ENCODE measurements at places on chromosomes 6 and 20. TPM values are rescaled to one million over a fixed set of nuclear protein-coding genes. Genes with fewer than 3 reads are reported as not detected.

DNA sequence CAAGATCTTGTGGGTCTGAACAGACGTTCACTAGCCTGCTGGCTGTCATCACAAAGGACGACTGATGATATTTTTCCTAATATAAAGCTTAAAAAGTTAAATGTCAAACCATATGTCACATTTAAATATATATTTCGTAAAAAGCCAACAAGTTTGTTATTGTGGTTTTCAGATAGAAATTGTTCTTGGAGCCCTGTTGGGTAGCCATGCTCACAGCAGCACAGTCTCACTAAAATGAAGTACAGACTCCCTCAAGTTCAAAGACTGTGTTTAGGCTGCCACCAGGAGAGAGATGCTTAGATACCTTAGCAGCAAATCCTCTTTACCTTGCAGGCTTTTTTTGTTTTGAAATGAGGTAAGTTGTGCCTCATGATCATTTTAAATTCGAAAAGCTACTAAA, 17.8 kb downstream of the EEF1E1 start:
- no peak overlapping the region for H3K4me3 ChIP-seq
- DNase-seq, result no peak
- H3K27ac ChIP-seq, result no peak overlapping the region
- no peaks in the 10 kb centered on the region for H3K36me3 ChIP-seq
- no peaks in the 10 kb centered on the region for H3K27me3 ChIP-seq

DNA sequence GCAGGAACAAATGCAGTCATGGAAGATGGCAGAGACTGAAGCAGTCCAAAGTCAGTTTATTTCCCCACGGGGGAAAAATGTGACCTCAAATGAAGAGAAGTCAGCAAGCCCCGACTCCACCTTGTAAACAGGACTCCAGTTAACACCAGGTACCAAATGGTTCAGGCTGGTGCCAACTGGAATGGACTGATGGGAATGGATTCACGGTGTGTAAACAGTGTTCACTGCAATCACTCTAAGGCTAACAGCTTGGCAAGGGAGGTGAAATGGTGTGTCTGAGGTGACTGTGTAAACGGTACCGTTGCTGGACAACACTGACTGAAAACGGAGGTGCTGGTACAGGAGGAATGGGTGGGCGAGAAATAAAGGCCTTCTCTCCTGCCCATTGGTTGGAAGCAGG, 12.0 kb downstream of the PLAGL2 start:
- H3K4me3 ChIP-seq, result no peak overlapping the region
- no peak overlapping the region for H3K27ac ChIP-seq
- H3K36me3 ChIP-seq, result no peaks in the 10 kb centered on the region
- peaks cover 3% of the 10 kb centered on the region for H3K4me1 ChIP-seq
- H3K27me3 ChIP-seq, result no peaks in the 10 kb centered on the region
- DNase-seq, result no peak

DNA sequence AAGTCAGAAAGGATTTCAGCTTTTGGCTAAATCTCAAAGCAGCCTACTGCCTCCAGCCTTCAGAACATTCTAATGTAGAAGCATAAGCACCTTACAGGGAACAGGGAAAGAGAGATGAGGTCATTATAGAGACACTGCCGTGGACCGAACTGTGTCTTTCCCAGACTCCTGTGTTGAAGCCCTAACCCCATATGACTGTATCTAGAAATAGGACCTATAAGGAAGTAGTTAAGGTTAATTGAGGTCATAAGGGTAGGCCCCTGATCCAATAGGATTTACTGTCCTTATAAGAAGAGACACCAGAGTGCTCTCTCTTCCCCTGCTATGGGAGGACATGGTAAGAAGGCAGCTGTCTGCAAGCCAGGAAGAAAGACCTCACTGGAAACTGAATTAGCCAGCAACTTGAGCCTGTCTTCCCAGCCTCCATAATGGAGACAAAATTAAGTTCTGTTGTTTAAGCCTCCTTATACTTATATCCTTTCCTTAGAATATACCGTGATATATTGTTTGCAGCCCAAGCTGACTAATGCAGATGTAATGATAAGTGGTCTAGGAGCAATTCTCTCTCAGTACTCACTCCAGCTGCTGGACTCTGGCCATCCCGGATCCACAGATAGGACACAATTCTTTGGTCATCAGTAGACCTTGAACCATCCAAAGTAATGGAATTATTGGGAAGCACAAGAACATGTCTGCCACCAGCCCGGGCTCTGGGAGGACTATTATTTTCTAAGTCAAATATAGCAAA, 71.4 kb downstream of the ALDH5A1 start:
- no peak overlapping the region for H3K4me3 ChIP-seq
- no peak overlapping the region for H3K27ac ChIP-seq
- H3K36me3 ChIP-seq, result no peaks in the 10 kb centered on the region
- DNase-seq, result no peak
- H3K4me1 ChIP-seq, result no peaks in the 10 kb centered on the region
- no peaks in the 10 kb centered on the region for H3K27me3 ChIP-seq

GRCh38 chr6:137927777-137928218, 60.7 kb downstream of the TNFAIP3 start:
- no peak for DNase-seq
- H3K36me3 ChIP-seq, result no peaks in the 10 kb centered on the region
- H3K27me3 ChIP-seq, result no peaks in the 10 kb centered on the region
- no peak overlapping the region for H3K4me3 ChIP-seq

The SLC22A3 gene
- total RNA-seq, result 22.3 TPM

DNA sequence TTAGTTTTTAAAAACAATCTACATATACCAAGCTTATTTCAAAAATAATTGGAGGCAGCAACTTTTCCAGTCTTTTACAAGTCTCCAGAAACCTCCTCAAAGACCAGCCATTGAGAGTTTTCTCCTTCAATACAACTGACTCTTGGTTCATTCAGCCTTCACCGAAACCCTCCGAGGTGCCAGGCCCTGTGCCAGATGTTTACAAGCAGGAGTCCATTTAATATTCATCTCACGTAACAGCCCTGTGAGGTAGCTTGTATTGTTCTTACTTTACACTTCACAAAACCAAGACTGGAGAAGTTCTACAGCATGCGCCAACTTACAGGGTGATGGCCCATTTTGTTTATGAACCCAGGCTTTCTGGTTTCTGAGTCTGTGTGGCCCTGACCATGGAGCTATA, 5.5 kb upstream of the NEDD9 start:
- H3K27me3 ChIP-seq, result no peaks in the 10 kb centered on the region
- no peaks in the 10 kb centered on the region for H3K36me3 ChIP-seq
- no peak overlapping the region for H3K4me3 ChIP-seq
- H3K27ac ChIP-seq, result no peak overlapping the region

DNA sequence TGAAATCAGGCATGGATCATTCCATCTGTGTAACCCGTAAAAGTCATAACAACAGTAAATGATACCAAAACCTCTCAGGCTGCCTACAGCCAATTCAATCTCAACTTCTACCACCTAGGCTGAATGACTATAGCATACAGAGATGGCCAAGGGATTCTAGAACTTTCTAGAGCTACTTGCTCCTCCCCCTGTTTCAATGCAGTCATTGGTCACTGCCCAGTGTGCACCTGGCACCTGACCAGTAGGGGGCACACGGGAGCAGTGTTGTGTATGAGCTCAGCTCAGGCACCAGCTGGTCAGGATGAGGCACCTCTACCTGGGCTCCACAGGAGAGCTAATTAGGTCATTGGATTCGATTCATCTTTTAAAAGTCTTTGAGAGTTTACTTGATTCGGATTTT, 86.2 kb downstream of the PLEKHG1 start:
- no peaks in the 10 kb centered on the region for H3K36me3 ChIP-seq
- no peaks in the 10 kb centered on the region for H3K27me3 ChIP-seq
- H3K27ac ChIP-seq, result no peak overlapping the region
- peaks cover 5% of the 10 kb centered on the region for H3K4me1 ChIP-seq

DNA sequence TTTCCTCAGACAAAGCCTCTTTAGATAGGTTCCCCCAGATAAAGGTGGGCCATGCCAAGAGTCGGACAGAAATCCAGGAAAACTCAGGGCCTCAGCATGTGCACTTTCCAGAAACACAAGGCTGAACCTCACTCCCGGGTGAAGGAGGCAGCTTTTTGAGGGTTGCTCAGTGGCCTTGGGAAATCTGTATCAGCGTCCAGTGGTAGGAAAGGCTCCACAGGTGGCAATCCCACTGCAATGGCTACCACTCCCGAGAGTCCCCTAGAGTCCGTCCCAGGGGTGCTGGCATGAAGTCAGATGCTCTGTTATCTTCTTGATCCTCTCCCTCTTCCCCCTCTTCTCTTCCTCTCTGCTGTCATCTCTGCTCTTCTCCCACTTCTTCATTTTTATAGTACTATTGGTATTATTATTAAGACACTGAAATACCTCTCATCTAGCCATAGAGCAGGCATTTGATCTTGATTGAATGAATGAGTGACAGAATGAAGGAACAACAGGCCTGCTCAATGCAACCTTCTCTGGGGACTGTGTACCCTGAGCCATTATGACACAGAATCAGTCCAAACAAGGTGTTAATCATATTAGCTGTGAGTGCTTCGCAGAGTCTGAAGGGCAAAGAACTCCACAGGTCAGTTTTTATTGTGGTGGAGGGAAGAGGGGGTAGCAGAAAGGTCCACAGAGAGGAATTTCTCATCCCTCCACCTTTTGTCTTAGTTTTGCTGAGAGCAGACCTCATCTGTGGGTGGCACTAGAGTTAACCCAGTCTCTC, 13.3 kb downstream of the SLC22A1 start:
- H3K36me3 ChIP-seq, result no peaks in the 10 kb centered on the region
- H3K4me3 ChIP-seq, result no peak overlapping the region
- no peaks in the 10 kb centered on the region for H3K27me3 ChIP-seq
- H3K27ac ChIP-seq, result no peak overlapping the region
- DNase-seq, result no peak

Measured in ovary (tissue), 10 donors.